MM.1S (cell line): ENCODE measurements at places on chromosomes 2 and 18.

DNA sequence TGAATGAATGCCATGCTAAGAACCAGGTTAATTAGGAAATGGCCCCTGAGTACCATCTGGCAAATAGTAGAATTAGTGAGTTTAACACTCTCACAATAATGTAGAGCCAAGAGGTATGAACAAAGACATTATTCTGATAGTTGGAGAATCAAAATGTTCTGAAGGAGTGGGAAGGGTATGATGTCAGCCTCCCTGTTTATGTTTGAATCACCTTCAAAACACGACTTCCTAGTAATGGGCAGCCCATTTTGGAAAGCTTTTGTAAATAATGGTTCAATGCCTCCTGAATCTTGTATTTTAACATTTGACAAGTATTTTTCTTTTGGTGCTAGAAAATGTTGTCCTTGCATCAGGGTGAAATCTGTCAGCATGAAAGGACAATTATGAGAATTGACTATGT is 108.3 kb downstream of the DSEL start:
- no peak for DNase-seq

- DNase-seq: no peak
These were observed 201.1 kb downstream of the PRKCE start for GRCh38 chr2:45852450-45853150.

DNA sequence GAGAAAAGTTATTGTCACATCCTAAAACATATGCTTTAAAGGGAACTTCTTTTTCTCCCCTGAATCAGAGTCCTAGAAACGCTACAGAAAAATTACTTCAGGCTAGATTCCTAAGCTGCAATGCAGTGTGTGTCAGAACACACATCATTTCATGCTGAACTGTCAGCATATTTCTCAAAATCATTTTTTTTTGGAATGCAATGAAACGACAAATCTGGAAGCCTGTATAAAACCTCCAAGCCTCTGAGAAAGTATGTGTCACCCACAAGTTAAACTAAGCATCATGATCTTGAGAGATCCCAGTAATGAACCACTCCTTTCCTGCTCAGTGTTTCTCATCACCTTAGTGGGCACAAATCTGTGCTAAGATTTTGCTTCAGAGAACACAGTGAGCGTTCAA is 276.2 kb downstream of the ZNF521 start:
- no peak for DNase-seq

DNA sequence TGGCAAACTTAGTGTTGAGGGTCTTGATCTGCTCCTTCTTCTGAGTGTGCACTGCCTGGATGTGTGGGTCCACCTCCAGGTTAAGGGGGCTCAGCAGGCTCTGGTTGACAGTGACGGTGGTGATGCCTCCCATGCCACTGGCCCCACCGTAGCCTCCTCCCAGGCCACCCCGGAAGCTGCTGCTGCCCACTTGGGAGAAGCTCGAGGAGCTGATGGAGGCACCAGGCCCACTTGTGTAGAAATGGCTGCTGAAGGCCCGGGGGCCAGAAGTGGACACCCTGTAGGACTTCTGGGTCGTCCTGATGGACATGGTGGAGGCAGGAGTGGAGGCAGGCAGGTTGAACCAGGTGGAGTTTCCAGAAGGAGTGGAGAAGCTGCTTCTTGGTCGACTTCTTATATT is 6.4 kb upstream of the DUSP19 start:
- no peak for DNase-seq

DNA sequence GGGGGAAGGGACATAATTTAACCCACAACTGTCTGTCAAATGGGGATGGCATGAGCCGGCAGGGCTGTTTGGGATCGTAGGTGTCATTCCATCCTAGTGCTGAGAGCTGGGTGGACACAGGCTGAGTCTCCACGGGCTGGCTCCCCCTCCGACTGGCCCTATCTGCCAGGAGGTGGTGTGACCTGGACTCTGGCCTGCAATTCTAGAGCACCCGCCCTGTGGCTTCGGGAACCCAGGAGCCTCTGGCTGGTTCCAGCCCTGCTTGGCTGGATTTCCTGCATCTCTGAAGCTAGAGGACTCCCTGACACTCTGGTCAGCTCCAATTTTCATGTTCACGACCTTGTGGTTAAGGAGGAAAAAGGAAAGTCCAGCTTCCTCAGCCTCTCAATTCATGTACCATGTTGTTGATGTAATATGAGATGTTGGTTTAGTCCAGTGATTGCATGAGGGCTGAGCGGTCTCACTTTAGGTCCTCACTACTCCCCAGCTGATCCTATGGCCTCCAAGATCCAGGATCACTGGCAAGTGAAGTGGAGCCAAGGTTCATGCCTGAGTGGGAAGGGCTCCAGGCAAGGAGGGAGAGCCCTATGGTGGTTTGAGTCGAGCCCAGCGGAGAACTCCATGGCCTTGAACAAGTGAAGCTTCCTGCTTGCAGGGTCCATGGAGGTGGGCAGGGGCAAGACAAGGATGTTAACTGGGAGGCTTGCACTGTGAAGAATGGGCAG is 169.1 kb downstream of the NDUFA10 start:
- DNase-seq: no peak

- DNase-seq: peak; percentile 70
These were observed 51.1 kb downstream of the RTN4 start for GRCh38 chr2:54999182-54999581.

- peak; percentile 50 for DNase-seq
These were observed 312.0 kb downstream of the CELF4 start for GRCh38 chr18:37253394-37254235.

DNA sequence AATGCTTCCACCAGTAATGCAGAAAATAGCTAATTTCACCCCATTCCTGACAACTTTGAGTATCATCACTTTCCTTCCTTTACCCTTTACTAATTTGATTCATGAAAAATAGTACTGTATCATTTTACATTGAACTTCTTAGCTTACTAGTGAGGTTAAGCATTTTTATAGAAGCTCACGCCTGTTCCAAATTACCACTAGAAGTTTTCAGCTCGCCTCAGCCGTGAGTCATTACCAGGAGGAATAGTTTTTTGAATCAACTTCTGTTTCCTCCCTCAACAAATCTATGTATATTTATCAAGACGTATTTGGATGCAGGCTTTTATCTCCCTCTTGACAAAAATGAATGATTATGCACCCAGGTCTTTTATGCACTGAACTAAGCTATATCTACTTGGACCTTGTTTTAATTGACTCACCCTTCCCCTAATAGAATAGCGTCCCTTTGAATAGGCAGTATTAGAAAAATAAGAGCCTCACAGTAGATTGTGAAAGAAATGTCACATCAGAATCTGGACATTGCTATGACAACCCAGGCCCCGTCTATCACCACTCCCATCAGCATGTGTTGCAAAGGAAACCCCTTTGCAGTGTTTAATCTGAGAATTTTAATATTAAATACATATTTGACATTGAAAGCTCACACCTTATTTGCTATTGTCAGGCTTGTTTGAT is 207.4 kb upstream of the NRP2 start:
- DNase-seq: no peak

DNA sequence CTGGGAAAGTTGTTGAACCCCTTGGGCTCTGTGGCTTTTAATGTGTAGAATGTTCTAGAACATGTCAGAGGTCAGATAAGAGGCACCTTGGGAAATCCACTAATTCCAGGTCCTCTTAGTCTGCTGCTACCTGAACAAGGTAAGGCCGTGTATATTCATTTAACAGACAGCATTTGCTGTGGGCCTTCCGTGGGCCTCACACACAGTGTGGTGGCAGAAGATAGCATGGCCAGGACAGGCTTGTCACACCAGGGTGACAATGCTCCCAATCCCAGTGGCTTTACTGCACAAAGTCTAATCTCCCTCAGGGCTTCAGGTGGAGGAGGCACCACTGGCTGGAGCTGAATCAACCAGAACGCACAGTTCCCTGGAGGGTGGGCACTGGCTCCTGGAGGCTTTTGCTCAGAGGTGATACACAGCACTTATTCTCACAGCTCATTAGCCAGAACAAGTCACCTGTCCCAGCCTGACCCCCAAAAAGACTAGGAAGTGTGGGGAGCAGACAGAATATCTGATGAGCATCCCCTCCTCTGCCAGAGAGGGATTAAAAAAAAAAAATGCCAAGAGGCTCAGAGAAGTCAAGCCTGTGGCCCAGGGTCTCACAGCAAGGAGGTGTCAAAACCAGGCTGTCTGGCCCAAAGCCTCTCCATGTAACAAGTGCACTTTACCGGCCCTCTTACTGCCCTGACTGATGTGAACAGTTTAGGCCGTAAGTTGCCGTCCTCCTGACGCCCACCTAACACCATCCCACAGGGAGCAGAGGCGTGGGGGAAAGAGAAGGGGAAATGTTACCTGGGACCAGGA is 216.9 kb upstream of the RAB6C start:
- no peak for DNase-seq

DNA sequence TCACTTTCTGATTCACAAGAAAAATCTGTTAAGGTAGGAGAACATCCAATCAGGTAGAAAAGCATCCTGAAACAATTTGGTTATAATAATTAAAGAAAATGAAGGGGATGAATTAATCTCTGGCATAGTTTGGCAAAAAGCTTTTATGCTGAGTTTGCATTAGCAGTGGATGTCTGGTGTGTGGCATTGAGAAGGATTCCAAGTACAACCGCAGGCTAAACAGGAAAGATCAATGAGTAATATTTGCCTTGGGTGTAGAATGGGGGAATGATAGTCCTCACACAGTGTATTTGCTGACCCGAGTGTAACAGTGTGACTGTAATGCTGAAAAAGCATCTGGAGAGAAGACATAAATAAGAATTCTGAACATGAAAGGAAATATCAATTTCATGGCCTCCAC is 68.3 kb upstream of the SESTD1 start:
- DNase-seq: no peak

GRCh38 chr2:192277494-192278109 is 82.9 kb upstream of the TMEFF2 start:
- peak; percentile 65 for DNase-seq

GRCh38 chr18:32754508-32755263 is 18.1 kb downstream of the KLHL14 start:
- no peak for DNase-seq

DNA sequence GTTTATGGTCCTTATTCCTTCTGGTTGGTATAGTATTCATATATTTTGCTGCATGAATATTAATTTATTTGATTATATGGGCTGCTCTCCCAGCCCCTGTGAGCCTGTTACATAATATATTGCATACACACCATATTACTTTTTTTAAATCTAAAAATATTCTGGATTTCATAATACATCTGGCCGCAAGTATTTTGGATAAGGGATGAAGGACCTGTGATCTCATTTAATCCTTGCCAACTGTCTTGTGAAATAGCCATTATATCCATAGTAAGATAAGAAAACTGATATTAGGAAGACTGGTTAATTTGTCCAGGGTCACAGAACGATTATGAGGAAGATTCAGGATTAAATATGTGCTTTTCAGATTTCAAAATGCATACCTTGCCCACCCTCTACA is 433.6 kb downstream of the LPIN1 start:
- no peak for DNase-seq

GRCh38 chr2:151845481-151845880 is 17.3 kb upstream of the ARL5A start:
- no peak for DNase-seq

GRCh38 chr2:196853301-196854087 is 44.3 kb upstream of the C2orf66 start:
- DNase-seq: no peak

DNA sequence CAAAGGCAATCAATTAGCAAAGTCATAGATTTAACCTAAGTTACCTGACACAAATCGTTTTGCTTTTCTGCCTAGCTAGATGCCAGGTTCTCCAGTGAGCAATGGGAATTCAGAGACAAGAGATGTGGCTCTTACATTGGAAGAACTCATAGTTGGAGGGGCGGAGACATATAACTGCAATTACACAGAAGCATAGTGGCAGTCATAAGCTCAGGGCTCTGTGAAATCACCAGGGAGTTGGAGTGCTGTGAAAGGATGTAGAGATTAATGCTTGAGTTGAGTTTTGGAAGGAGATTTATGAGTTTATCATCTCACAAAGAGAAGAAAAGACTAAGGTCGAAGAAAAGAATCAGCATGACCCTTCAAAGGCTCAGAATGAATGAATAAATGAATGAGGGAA is 457.2 kb upstream of the TRIB2 start:
- no peak for DNase-seq

- DNase-seq: no peak
These were observed 24.2 kb downstream of the RAPH1 start for GRCh38 chr2:203510941-203511305.

GRCh38 chr2:196502386-196502785 is 137.1 kb upstream of the CCDC150 start:
- no peak for DNase-seq

DNA sequence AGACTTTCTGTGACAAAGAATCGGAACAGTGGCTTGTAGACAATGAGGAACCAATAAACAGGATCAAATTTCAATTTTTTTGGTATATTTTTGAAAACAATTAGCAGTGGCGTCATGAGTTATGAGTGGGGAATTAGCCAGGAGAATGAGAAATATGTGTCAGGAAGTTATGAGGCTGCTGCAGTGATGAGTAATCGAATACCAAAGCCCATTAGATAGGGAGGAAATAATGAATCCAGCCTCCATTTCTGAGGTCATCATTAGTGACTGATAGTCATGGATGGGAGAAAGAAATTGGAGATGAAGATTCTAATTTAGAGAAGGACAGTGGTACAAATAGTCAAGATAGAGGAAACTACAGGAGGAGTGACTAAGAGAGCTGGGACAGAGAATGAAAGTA is 673.1 kb upstream of the VRK2 start:
- DNase-seq: no peak

GRCh38 chr2:183347969-183348368 is 223.7 kb downstream of the NUP35 start:
- no peak for DNase-seq

DNA sequence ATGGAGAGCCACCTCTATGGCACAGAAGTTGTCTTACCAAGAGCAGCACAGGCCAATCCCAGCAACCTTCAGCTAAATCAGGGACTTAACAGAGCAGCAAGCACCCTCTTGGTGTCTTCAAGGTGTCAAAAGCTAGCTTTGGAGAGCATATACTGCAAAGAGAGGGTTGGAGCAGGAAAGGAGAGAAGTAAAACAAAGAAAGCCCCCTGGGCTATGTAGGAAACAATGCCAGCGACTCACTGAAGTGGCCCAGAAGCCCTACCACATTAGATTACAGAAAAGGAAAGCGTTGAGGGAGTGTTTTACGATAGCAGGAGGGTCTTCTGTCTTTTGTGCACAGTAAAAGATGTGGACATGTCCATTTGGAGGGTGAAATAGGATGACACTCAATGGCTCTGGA is 233.4 kb downstream of the MREG start:
- no peak for DNase-seq

- peak; percentile 73 for DNase-seq
These were observed 89.8 kb downstream of the PKP4 start for GRCh38 chr2:158546412-158547144.

- no peak for DNase-seq
These were observed 4.4 kb upstream of the ATP8B1 start for GRCh38 chr18:57807336-57808117.

DNA sequence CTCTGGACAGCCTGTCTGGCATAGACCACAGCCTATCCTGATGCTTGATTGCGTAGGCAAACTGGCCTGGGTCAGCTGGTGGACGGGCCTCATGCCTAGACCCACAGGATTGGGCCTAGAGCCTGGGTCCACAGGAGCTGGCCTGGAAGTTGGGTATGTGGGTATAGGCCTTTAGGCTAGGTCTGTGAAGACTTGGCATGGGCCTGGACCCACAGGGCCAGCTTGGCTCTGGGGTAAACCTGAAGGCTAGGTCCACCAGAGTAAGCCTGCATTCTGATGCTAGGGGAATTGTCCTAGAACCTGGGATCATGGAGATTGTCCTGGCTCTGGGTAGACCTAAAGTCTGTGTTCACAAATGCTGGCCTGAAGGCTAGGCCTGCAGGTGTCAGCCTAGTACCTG is 1293.7 kb downstream of the CNTNAP5 start:
- DNase-seq: no peak

- no peak for DNase-seq
These were observed 1.1 kb upstream of the HOXD11 start for GRCh38 chr2:176105730-176106580.

- no peak for DNase-seq
These were observed 101.9 kb downstream of the USP40 start for GRCh38 chr2:233464531-233465240.
